Right cardiac atrium (tissue), 5 donors: ENCODE measurements at places on chromosomes 5 and 9. TPM values are rescaled to one million over a fixed set of nuclear protein-coding genes. Genes with fewer than 3 reads are reported as not detected.
A peak's percentile ranks its signal among the peaks of the same experiment; 100 is the strongest.

DNA sequence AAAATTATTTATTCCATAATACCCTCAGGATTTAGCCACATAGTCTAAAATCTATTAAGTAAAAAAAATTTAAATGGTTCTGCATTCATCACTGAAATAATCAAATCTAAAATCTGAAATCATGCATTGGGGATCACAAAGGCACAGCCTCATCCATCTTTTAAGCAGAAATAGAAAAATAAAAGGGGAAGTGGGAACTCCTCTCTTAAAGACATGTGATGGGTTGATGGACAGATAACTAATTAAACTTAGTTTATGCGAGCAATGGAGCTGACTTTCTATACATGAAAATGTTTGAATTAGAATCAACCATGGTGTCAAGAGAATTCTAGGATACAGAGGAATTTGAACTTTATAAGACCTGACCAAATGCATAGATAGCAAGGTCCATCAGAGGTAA, 170.5 kb downstream of the GABRB2 start:
- DNase-seq, result no peak

DNA sequence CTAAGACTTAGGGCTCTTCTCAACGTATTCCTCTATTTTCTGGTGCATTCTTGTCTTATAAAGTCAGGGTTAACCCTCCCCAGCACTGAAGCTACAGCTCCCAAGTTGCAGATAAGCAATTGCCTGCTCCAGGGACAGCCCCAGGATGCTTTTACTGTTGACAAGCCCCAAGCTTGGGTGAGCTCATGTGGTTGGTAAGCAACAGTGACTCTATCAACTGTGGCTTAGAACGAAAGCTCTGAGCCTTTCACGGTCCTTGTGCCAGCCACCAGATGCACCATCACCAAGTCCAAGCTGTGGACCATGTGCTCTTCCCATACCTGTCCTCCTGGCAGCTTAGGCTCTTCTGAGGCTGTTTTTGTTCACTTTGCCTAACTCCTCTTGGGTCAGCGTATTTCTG, 13.5 kb downstream of the ADRB2 start:
- DNase-seq, result no peak

GRCh38 chr5:170315154-170315553, 17.6 kb upstream of the LCP2 start:
- DNase-seq, result peak; percentile 89

Gene CTSV
- total RNA-seq, result 0.23 TPM

DNA sequence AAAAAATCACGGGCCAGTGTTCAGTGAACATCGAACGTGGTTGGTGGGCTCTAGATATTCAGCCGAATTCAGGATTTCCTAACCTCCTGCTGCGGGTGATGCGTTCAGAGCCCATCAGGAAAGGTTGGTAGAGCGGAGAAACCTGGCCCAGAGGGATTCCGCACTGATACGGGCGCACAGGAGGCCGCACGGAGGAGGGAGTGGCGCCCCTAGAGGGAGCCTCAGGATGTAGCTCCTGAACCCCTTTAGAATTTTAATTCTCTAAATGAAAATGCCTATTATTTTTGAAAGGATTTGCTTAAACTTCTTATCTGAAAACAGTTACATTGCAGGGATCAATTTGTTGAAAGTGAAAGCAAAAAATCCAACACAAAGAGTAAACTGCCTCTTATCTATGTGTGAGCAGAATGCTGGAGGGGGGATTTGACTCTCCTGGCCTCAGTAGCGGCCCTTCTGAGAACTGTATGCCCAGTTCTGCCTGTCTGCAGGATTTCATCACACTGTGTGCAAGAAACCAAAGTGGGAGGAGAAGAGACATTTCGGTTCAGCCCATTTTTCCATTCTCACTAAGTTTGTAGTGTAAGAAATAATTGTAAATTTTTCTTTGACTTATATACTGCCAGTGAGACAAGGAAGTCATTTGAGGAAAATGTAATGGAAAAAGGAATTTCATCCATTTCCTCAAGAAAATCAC, 75.9 kb downstream of the TENT4A start:
- no peak for DNase-seq

GRCh38 chr5:115586525-115587146, 15.6 kb downstream of the TICAM2 start:
- no peak for DNase-seq

Gene ZNF300
- total RNA-seq, result 2.5 TPM

GRCh38 chr9:107178293-107178692, 104.8 kb upstream of the RAD23B start:
- no peak for DNase-seq

DNA sequence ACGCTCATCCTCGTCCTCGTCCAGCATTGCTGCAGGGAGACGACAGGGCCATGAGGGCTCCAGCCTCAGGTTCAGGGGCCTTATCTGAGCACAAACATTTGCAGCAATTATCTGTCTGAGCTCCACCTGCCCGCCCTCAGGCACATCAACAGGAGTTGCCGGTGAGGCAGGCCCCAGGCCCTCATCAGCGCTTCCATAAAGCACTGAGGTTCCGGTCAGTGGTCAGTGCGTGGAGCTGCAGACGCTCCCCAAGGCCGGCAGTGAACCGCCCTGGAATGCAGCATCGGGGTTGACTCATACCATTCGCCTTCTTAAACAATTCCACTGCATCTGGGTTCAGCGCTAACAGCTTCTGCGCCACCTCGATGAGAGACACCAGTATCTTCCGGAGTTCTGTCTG, 15.2 kb downstream of the UBAC1 start:
- DNase-seq, result no peak

DNA sequence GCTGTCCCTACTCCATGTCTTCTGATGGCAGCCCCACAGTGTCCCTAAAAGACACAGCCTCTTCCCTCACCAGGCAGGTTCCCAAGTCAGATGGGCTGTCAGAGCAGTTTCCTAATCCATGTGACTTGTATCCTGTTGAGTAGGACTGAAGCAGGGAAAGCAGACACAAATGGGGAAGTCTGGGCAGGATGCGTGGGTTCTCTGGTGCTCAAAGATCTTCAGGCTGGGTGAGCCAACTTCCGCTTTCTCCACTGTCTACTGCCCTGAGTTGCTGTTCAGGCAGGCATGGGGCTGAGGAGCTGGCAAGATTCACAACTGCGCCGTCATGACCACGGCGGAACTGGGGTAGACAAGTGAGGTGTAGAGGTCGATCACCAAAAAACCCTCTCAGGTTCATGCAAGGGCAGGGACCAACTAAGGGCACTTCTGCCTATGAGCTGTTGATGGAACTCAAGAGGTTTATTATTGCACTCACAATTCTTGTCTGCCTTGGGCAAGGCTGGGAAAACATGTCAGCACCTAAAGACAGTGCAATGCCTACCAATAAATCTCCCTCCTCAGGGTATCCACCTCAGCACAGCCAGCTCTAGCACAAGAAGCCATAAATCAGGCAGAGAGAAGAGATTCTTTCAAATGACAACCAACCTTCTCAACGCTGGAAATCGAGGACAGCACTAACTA, 83.4 kb downstream of the RAPGEF1 start:
- peak; percentile 84 for DNase-seq
